Cardiac septum (tissue), 1 donor: ENCODE measurements at places on chromosomes 2 and 18.
A peak's percentile ranks its signal among the peaks of the same experiment; 100 is the strongest.

GRCh38 chr2:58407487-58407886 lies 166.4 kb upstream of the FANCL start:
- no peak for DNase-seq

DNA sequence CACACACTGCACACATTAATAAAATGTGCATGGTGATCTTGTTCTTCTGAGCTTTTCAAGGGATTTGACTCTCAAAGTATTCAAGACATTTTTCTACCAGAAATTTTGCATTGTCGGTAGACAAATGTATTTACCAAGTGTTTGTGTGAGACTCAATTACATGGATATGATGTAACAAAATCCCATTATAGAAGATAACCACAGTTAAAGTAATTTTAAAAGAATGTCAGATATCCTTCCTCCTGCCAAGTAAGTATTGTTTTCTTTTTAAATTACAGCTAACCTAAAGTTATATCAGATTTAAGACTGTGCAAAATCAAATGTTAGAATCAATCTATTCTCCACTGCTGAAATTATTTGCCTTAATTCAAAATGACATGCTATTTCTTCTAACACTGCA lies 1344.5 kb upstream of the CHAC2 start:
- no peak for DNase-seq

GRCh38 chr2:124382067-124382618 lies 357.1 kb downstream of the CNTNAP5 start:
- no peak for DNase-seq

- DNase-seq = no peak
These were observed 2.1 kb upstream of the KHK start for GRCh38 chr2:27084297-27085061.

GRCh38 chr18:834082-834720 lies 22.2 kb upstream of the YES1 start:
- DNase-seq = no peak

DNA sequence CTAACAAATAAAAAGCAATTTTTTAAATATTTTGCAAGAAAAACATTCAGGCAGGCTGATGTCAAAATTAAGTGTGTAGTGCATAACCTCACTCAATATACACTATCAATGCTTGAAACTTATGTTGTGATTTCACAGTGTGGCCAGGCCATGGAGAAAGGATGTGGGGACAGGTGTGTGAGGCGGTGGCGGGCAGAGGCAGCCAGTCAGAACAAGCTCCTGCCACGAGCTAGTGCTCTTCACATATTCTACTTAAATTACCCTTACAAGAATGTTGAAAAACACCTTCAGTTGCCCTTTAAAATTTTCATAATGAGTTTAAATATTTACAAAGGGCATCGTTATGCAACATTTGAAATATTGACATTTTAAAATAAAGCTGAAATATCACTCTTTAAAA lies 43.2 kb downstream of the CYB5A start:
- DNase-seq = no peak

GRCh38 chr2:239803766-239804115 lies 221.4 kb downstream of the NDUFA10 start:
- peak; percentile 44 for DNase-seq

GRCh38 chr2:189865826-189866225 lies 81.6 kb downstream of the PMS1 start:
- no peak for DNase-seq

DNA sequence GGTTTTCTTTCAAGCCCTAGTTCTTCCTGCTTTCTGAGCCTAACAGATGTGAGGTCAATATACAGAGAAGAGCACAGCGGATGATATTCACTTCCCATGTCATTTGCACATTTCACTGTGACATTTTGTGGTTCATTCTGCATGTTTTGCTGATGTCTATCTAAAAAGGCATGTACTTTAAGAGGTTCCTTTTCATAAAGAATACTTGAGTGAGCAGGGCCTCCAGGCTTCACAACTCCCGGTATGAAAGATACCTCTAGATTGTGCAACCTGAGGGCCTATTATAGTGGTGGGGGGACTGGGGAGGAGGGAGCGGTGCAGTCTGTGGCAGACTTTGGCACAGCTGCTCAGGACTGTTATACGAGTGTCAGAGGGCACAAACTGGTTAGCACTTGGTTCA lies 54.6 kb downstream of the CPO start:
- DNase-seq = no peak

DNA sequence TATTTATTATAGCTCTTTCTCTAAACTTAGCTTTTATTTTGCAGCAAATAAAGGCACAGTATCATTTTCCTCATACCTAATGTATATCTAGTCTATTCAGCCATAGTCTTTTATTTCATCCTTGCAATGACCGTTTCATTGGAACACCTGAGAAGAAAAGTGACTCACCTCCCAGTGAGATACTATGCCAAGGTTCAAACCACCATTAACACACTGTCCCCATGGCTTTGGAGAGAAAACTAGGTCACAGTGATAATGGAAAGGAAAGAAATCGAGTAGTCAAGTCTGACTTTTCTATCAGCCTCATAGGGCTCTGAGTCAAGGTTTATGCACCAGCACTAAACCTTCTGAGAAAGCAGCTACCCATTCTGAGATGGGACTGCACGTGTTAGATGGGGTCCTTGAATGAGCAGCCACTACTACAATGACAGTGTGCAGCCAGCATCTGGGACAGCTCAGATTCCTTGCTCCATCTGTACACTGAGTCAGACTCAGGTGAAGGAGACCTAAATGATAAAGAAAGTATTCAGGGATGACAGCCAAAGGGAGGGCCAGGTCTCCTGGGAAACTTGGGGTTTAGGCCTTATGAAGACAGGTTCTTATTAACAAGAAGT lies 971.1 kb upstream of the ACVR2A start:
- DNase-seq = no peak

- no peak for DNase-seq
These were observed 314.0 kb upstream of the ID2 start for GRCh38 chr2:8367833-8368232.

DNA sequence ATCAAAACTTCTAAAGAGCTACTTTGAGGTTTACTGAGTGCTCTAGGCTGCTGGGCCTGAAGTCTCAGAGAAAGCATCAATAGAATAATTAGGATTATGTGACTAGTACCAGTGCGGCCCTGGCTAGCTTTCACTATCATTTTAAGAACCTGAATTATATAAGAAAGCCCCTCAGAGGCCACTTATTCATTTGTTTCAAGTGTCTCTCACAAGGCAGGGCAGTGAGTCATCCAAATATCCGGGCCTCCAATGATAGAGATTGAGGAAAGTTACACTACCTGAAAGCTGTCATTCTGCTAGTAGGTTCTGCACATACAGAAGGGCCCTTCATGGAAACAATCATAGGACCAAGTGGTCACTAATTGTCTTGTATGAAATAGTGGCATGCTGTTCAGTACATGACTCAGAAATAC lies 193.1 kb downstream of the L3MBTL4 start:
- no peak for DNase-seq
